MM.1S (cell line): ENCODE measurements at places on chromosomes 2 and 18.

- DNase-seq, result peak; percentile 15
These were observed 79.6 kb upstream of the CTLA4 start for GRCh38 chr2:203787979-203788378.

DNA sequence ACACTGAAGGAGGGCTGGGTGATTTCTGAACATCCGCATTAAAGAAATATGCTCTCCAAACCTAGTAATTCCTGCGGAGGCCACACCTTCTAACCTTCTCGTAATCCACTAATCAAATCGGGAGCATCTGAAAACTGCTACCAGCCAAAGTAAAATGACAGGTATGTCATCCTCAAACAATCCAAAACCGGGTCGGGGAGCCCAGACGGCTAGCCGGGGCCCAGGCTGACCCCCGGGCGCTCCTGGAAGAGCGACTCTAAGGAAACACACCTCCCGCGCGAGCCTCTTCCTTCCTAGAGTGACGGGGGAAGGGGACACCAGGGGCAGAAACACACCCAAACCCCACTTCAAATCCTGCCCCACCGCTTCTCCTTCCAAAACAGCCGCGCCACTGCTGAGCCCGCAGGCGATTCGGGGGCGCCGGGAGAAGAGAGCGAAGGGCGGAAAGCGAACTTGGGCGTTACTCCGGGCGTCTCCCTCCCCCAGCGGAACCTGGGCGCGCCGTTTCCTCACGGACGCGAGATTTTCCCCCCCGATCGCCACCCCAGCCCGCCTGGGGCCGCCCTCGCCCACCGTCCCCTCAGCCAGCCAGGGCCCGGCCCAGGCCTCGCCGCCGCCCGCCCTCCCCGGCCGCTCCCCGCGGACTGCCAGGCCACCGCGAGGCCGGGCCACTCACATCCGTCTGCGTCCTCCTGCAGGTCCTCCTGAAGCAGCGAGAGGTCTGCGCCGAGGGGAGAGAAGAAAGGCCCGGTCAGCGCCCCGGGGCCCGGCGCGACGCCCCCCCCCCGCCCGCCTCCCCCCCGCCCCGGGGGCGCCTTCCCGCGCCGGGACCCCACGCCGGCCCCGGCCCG lies 584 bp downstream of the PPP4R1 start:
- peak; percentile 40 for DNase-seq

GRCh38 chr2:85795331-85796045 lies 41.7 kb downstream of the ATOH8 start:
- no peak for DNase-seq

GRCh38 chr2:70919672-70920366 lies 15.9 kb upstream of the ATP6V1B1 start:
- DNase-seq, result peak; percentile 68

DNA sequence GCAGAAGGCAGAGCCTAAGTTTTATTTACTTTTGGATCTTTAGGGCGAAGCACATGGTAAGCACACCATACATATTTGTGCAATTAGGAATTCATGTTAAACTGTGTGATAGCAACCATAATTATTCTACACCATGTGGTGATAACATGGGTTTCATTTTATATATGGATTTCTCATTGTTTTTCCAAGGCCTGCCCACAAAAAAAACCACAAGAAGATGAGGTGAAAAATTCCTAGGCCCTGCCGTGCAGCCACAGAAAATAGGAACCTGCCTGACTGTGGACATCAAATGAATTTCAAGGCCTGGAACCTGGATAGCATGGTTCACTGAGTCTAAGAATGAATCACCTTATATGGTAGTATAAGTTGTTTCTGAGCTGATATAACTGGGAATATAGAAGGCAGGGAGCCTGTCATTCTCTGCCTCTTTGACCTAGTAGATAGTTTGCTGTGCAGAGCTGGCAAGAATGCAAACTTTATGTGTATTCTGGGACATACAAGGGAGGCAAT lies 22.4 kb upstream of the SSB start:
- DNase-seq, result no peak

DNA sequence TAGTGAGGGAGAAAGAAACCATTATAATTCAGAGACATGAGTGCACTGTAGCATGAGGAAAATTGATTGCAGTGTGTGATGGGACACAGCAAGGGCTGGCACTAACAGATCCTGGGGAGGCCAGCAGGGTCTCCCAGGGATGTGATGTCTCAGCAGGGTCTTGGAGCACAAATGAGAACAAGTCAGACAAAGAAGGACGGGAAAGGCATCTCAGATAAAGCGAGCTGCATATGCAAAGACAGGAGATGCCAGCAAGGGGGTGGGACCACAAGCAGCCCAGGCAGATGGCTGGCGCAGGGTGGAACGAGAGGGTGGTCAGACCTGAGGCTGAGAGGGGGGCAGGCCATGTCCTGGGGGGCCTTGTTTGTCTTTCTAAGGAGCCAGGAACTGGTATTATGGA lies 102.6 kb upstream of the DLX2 start:
- no peak for DNase-seq

GRCh38 chr2:226691255-226691654 lies 108.4 kb downstream of the IRS1 start:
- DNase-seq, result no peak

GRCh38 chr18:46751882-46752281 lies 5.0 kb downstream of the ST8SIA5 start:
- no peak for DNase-seq

DNA sequence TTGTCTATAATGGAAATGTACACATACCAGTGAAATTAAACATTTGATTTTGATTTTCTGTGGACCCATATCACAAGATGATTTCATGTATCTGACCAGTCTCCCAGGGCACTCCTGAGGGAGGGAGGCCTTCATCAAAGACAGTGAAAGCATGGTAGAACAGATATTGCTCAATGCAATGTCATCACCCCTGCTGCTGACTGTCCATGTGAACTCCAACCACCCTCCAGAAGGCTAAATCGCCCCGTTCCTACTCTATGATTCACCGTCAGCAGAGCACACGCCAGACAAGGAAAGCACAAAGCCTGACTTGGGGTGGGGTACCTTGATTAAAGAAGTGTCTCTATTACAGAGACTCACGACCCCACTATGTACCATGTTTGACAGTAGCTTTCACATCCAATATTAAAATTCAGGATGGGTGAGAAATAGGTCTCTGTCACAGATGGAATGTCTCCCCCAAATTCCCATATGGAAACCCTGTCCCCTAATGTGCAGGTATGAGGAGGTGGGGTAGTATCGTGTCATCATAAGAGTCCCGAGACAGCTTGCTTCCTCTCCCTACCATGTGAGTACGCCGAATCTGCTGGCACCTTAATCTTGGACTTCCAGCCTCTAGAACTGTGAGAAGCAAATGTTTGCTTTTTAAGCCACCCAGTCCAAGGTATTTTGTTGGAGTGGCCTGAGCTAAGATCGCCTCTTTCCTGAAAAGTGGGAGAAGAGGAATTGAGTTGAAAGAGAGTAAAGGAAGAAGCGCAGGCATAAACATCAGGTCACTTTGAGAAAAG lies 42.4 kb downstream of the CYB5A start:
- no peak for DNase-seq

- no peak for DNase-seq
These were observed 200.4 kb downstream of the TMEM247 start for GRCh38 chr2:46679761-46680160.

GRCh38 chr2:210584834-210585233 lies 28.4 kb downstream of the CPS1 start:
- no peak for DNase-seq

DNA sequence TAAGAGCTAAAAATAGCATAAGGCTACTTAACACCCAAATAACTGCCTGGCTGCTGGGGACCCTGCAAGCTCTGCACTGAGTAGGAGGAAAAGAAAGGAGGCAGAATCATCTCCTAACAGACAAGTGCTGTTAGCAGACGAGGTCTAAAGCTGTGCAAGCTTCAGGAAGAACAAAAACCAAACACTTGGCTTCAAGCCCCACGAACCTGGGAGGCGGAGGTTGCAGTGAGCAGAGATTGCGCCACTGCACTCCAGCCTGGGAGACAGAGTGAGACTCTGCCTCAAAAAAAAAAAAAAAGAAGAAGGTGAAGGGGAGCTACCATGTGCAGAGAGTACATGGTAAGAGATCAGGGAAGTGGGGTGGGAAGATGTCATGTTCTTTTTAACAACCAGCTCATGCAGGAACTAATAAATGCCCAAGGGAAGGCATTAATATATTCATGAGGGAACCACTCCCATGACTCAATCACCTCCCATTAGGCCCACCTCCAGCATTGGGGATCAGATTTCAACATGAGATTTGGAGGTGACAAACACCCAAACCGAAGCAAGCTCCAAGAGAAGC lies 28.8 kb upstream of the INO80C start:
- no peak for DNase-seq

DNA sequence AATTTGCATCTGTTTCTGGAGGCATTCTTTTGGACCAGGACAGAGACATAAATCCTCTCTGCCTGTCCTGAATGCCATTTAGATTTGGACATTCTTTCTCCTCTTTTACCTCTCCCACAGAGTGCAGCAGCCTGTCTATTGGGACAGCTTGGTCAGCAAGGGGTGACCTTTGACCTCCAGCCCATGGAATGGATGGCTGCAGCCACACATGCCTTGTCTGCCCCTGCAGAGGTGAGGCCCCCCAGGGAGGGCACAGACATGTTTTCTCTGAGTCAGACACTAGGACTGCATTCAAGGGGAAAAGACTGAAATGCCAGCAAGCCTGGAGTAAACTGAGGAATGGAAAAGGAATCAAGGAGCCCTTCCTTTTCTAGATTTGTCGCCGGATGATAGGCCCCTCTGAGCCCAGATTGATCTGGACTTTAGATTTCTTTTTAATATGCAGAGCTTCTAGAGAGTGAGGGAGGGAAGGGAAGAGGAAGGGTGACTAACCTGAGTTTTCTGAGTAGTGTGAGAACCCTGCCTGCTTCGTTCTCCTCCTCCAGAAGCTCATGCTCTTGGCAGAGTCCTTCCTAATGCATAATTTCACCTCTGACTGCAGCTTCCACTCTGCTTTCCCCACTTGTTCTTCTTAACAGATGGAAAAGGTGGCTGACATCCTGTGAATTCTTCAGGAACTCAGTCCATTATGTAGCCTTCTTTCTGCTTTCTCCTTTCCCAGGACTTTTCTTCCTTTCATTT lies 16.1 kb upstream of the TTLL4 start:
- DNase-seq, result no peak

DNA sequence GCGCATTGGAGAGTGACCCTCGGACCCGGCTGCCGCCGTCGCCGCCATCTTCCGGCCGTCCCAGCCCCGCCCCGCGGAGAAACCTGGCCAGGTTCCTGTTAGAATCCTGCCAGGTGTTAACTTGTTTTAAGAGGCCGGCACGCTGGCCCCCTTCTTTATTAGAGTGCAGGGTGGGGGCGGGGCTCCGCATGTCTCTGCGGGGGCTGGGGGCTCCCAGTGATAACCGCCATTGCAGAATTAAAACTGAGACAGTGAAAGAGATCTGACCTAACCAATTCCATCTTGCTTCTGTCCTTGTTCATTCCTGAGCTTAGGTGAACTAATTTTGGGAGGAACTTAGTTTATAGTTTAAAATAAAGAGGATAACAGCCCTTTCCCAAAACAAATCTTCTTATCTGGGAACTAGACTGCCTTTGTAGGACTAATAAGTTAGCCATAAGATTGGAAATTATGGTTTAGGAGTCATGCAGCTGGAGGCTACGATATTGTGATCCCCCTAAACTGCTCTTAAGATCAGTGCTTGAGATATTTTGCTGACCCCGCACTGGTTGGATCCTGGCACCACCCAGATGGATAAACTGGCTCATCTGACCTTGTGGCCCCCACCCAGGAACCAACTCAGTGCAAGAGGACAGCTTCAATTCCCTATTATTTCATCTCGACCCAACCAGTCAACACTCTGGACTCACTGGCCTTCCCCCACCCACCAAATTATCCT lies 543 bp upstream of the STARD7 start:
- no peak for DNase-seq

- no peak for DNase-seq
These were observed 11.8 kb downstream of the C2orf69 start for GRCh38 chr2:199922856-199923255.

- DNase-seq, result no peak
These were observed 4.1 kb downstream of the HS6ST1 start for GRCh38 chr2:128314348-128315121.

GRCh38 chr2:179455824-179456223 lies 191.2 kb upstream of the SESTD1 start:
- DNase-seq, result no peak

- peak; percentile 85 for DNase-seq
These were observed 598 bp upstream of the WBP1 start for GRCh38 chr2:74457549-74458131.

DNA sequence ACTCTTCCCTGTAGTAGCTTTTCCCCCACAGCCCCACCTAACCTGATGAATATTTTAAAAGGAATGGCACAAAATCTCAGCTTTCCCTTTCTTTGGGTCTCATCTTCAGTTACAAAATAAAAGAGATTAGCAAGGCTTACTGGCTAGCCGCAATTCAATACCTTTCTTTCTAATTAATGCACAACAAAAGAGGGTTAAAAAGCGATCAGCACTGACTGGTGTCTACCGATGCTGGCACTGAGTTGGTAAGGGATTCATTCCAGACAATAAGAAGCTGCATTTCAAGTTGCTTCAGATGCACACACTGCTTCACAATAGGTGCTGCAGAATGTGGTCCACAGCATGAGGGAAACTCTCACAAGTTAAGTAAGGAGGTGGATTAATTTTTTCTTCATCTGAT lies 41.9 kb downstream of the HDHD2 start:
- DNase-seq, result no peak

DNA sequence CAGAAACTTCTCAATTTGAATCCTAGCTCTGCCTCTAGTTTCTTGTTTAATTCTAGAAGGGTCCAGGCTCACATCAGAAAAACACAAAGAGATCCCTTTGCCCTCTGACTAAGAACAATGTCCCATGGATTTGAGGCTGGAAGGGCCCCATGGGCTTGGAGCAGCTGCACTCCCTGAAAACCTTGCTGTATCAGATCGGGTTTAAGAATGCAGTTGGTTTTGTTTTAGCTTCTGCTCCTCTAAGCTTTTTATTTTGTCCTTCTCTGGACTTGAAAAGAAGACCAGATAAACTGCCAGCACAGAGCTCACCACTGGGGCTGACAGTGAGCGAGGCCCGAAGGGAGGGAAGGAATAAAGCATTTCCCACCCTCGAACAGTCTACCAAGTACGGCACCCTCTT lies 69.2 kb upstream of the WIPF1 start:
- no peak for DNase-seq

DNA sequence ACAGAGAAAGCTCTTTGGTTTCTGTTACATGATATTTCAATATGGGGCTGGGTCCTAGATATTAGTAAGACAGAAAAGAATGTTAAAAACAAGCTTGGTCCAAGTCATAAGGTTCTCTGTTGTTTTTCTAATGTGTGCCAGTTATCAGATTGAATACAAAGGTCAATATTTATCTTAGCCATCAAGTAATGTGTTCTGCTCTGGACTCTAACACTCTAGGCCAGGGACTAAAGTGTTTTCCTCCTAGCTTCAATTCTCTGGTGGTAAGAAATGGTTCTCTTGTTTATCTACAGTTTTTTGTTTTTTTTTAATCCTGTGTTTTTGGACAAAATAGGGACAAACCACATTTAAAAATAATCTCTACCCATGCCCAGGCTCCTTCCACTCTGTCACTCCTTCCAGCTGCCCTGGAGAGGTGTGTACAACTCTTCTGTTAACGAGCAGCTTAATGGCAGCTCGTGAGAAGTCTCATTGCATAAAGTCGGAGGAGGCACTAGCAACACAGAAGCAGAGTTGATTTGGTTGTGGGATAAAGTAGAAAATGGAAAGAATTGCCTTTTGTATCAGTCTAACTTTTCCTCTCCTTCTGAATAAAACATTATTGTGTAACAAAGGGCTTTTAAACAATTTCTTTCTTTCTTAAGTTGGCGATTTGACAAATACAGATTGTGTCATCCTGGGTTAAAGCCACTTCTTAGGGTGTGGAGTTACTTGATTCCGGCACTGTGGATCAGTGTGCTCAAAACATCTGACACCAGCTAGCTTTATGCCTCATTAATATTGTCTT lies 8.0 kb upstream of the SESTD1 start:
- DNase-seq, result no peak

GRCh38 chr2:63078852-63079606 lies 28.4 kb downstream of the OTX1 start:
- peak; percentile 30 for DNase-seq
